Right atrium auricular region (tissue), 2 donors: ENCODE measurements at places on chromosomes 16 and 17.

DNA sequence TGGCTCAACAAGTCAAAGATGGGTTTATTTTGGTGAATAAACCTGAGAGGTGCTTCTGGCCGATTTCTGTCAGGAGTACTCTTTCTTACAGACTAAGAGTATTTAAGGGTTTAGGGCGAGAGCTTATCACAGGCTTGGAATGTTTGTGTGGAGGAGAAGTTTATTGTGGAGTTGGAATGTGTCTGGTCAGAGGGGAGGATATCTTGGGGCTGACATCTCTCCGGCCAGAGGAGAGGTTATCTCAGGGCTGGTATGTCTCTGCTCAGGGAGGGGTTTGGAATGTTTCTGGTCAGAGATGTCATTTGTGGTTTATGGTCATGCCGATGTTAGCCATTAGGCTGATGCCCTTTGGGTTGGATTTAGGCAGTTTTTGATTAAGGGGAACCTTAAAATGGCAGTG, 236.4 kb upstream of the EEF2KMT start:
- no peaks in the 10 kb centered on the region for H3K4me1 ChIP-seq
- no peaks in the 10 kb centered on the region for H3K27me3 ChIP-seq
- no peaks in the 10 kb centered on the region for H3K36me3 ChIP-seq
- no peak for DNase-seq
- no peak overlapping the region for H3K27ac ChIP-seq

DNA sequence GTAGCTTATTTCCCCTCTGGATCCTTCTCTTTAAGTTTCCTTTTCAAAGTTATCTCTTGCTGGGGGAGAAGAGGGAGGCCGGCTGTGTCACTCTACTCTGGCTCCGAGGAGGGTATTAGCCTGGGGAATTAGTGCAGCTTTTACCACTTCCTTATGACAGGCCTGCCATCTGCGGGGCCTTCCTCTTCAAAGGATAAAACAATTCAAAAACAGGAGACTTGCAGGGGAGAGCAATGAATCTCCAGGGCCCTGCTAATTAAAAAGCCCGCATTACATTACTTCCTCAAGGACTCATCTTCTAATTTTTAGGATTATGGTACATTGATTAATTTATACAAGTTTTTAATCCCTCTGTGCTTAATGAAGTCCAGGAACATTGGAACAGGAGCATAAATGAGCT, 190.9 kb upstream of the CDH5 start:
- no peaks in the 10 kb centered on the region for H3K36me3 ChIP-seq
- no peak overlapping the region for H3K27ac ChIP-seq
- no peak for DNase-seq
- no peak overlapping the region for H3K4me3 ChIP-seq
- no peaks in the 10 kb centered on the region for H3K4me1 ChIP-seq
- H3K27me3 ChIP-seq = no peaks in the 10 kb centered on the region

- H3K4me3 ChIP-seq = no peak overlapping the region
- no peaks in the 10 kb centered on the region for H3K36me3 ChIP-seq
- H3K27ac ChIP-seq = no peak overlapping the region
Observed at GRCh38 chr16:68850481-68850880, 7.2 kb downstream of the TANGO6 start.

GRCh38 chr16:22721511-22722100, 92.4 kb upstream of the HS3ST2 start:
- no peak overlapping the region for H3K4me3 ChIP-seq
- no peaks in the 10 kb centered on the region for H3K36me3 ChIP-seq
- no peaks in the 10 kb centered on the region for H3K27me3 ChIP-seq
- no peak for DNase-seq
- H3K4me1 ChIP-seq = no peaks in the 10 kb centered on the region

- H3K4me3 ChIP-seq = peak overlapping the region; percentile 70
- H3K4me1 ChIP-seq = no peaks in the 10 kb centered on the region
- peak overlapping the region; percentile 91 for H3K27ac ChIP-seq
- H3K27me3 ChIP-seq = no peaks in the 10 kb centered on the region
- DNase-seq = no peak
Observed at GRCh38 chr17:28716740-28717577, 709 bp downstream of the RAB34 start.

DNA sequence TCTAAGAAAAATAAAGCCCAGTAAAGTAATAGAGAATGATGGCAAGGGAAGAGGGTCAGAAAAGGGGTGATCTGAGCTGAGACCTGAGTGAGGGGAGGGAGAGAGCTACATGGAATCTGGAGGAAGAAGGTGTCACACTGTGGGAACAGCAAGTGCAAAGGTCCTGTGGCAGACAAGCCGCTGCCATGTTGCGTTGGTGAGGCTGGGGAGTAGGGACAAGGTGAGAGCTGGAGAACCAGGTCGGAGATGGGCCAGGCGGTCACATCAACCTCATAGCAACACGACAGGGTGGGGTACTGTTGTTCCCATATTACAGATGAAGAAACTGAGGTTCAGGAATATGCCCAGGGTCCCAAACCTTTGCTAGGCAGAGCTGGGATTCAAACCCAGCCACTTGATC, 16.6 kb upstream of the CALB2 start:
- H3K36me3 ChIP-seq = no peaks in the 10 kb centered on the region
- H3K27me3 ChIP-seq = no peaks in the 10 kb centered on the region
- no peaks in the 10 kb centered on the region for H3K4me1 ChIP-seq
- H3K27ac ChIP-seq = no peak overlapping the region

DNA sequence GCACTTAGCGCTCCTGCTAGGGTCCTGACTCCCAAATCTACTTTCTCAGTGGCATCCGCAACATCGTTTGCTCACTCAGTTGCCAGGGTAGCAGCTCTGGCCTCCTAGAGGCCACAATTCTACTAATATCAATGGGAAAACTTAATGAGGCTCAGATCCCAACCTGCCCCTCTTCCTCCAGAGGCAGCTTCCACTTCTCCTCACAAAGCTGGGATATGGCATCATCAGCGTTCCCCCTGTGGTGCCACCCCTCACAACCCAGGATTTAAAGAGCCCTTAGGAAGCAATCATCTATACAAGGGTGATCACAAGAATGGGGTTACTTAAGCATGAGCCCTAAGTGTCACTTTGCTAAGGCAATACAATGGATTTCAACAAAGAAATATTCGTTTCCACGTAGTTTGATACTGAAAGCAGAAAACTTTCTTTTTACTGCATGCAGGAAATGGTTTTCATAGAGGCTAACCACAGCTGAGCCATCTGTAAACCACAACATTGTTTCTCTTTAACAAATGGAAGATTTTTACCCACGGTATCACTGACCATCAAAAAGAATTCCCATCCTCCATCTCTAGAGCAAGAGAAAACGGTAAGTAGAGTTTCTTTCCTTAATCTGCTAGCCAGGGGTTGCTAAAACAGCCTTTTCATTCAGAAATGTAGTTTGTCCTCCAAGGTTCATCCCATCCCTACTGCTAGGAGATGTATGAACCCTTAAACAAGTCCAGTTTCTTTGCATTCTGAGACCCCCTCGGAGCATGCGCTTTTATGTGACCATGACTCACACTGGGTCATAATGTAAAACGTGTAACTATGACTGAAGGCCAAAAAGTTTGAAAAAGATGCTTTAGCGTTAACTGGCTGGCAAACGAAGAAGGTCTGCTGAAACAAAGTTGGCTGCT, 68.3 kb upstream of the BCAR1 start:
- no peaks in the 10 kb centered on the region for H3K27me3 ChIP-seq
- peaks cover 19% of the 10 kb centered on the region for H3K4me1 ChIP-seq
- H3K4me3 ChIP-seq = no peak overlapping the region
- DNase-seq = no peak
- no peaks in the 10 kb centered on the region for H3K36me3 ChIP-seq

DNA sequence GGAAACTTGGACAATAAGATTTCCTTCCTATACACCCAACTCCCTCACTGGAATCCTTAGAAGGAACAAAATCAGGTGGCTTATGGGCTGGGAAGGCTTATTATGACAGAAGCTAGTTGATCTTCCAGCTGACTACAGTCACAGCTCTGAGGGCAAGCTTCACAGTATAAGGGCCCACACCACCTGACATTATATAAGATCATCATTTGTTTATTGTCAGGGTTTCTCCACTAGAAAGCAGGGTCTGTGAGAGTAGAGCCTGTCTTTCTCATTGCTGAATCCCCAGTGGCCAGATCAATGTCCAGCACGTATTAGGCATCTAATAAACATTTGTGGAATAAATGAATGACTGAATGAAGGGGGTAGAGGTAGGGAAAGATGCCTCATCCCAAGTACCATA, 57.8 kb upstream of the PHOSPHO1 start:
- no peaks in the 10 kb centered on the region for H3K4me1 ChIP-seq
- no peak overlapping the region for H3K4me3 ChIP-seq
- no peak for DNase-seq
- H3K36me3 ChIP-seq = no peaks in the 10 kb centered on the region
- no peaks in the 10 kb centered on the region for H3K27me3 ChIP-seq

- no peaks in the 10 kb centered on the region for H3K36me3 ChIP-seq
- H3K27me3 ChIP-seq = no peaks in the 10 kb centered on the region
- H3K27ac ChIP-seq = no peak overlapping the region
- no peaks in the 10 kb centered on the region for H3K4me1 ChIP-seq
Observed at GRCh38 chr17:66892246-66892645, 57.3 kb downstream of the CACNG5 start.

DNA sequence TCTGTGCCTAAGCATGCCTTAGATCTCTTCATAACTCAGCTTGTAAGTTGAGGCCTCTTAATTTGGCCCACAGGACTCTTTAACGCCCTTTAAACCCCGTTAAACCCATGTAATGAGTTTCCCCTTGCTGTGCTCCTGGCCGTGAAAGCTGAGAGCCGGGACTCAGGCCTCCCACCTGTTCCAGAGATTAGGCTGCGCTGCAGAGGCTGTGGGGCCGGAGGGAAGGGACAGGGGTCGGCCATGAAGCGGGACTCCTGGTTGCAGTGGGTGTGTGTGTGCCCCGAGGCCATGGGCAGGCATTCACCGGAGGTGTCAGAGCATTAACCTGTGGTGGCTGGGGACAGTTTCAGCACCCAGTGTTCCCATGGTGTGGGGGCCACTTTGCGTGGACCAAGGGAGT, 150.8 kb upstream of the IRX3 start:
- H3K4me3 ChIP-seq = no peak overlapping the region
- no peak for DNase-seq
- no peaks in the 10 kb centered on the region for H3K4me1 ChIP-seq
- H3K27me3 ChIP-seq = no peaks in the 10 kb centered on the region

- no peaks in the 10 kb centered on the region for H3K36me3 ChIP-seq
- H3K4me1 ChIP-seq = peaks cover 15% of the 10 kb centered on the region
- no peaks in the 10 kb centered on the region for H3K27me3 ChIP-seq
- no peak overlapping the region for H3K4me3 ChIP-seq
- no peak overlapping the region for H3K27ac ChIP-seq
Observed at GRCh38 chr17:10073941-10074340, 124.5 kb downstream of the GAS7 start.

- no peak overlapping the region for H3K4me3 ChIP-seq
- DNase-seq = no peak
- H3K36me3 ChIP-seq = no peaks in the 10 kb centered on the region
- H3K27ac ChIP-seq = no peak overlapping the region
- H3K27me3 ChIP-seq = no peaks in the 10 kb centered on the region
Observed at GRCh38 chr17:46810837-46811236, 7.7 kb downstream of the WNT3 start.

GRCh38 chr17:5344914-5345313, 62.8 kb downstream of the RABEP1 start:
- H3K36me3 ChIP-seq = peaks cover 33% of the 10 kb centered on the region
- H3K4me3 ChIP-seq = no peak overlapping the region
- no peak for DNase-seq

- H3K4me1 ChIP-seq = peaks cover 28% of the 10 kb centered on the region
- DNase-seq = no peak
- H3K27ac ChIP-seq = no peak overlapping the region
- H3K27me3 ChIP-seq = no peaks in the 10 kb centered on the region
- no peaks in the 10 kb centered on the region for H3K36me3 ChIP-seq
Observed at GRCh38 chr16:14310519-14310991, 239.4 kb downstream of the MRTFB start.

DNA sequence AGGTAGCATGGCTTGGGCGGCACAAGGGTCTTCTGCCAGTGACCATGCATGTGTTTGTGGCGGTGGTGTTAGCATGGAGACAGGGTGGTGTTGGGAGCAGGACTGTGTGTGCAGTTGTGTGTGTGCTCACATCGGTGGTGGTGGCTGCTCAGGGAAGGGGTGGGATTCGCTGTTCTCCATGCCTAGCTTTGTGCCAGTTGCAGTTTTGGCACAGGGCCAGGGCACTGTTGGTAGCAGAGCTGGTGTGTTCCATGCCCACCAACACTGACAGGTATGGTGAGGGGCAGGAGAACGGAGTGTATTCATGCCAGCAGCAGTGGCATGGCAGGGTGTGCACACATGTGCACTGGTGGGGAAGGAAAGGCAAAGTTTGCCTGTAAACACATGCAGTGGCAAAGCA, 77.3 kb upstream of the TEKT1 start:
- H3K27ac ChIP-seq = no peak overlapping the region
- H3K27me3 ChIP-seq = no peaks in the 10 kb centered on the region
- no peak overlapping the region for H3K4me3 ChIP-seq
- no peaks in the 10 kb centered on the region for H3K4me1 ChIP-seq
- no peaks in the 10 kb centered on the region for H3K36me3 ChIP-seq

- no peaks in the 10 kb centered on the region for H3K27me3 ChIP-seq
- peaks cover 15% of the 10 kb centered on the region for H3K4me1 ChIP-seq
- no peak for DNase-seq
- H3K4me3 ChIP-seq = no peak overlapping the region
- no peaks in the 10 kb centered on the region for H3K36me3 ChIP-seq
- no peak overlapping the region for H3K27ac ChIP-seq
Observed at GRCh38 chr17:35765756-35766488, 5.2 kb downstream of the C17orf50 start.

DNA sequence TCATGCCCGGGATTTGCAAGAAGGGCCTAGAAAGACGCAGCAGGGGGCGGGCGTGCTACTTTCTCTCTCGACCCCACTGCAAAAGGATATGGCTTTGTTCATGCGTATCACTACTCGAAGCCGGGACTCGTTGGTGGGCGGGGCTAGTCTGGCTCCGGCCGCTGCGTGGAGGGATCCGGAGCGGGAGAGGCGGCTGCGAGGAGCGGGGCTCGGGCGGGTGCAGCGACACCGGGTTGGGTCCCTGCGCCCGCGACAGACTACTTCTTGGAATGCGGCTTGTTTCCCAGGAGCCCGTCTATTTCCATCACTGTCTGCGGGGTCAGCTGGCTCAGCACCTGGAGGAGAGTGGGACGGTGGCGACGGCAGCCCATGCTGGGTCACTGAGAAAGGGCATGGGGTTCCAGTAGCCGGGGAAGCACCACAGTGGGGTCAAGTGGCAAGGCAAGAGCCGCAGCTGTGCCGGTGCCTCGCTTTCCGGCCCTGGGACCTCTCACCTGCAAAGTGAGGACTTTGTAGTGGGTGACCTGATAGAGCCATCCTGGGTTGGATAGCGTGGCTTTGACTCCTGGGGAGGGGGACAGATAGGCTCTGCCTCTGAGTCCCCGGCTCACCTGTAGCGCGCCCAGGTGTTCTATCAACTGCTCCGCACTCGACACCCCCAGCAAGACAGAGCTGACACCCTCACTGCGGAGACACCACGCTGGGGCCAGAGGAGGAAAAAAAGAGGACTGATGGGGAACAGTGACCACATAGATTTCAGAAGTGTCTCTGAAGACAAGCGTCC, 6.6 kb downstream of the KCNAB3 start:
- no peaks in the 10 kb centered on the region for H3K4me1 ChIP-seq
- H3K36me3 ChIP-seq = no peaks in the 10 kb centered on the region
- H3K4me3 ChIP-seq = peak overlapping the region; percentile 56
- no peaks in the 10 kb centered on the region for H3K27me3 ChIP-seq

- H3K36me3 ChIP-seq = no peaks in the 10 kb centered on the region
- no peak for DNase-seq
- no peaks in the 10 kb centered on the region for H3K4me1 ChIP-seq
- no peak overlapping the region for H3K4me3 ChIP-seq
Observed at GRCh38 chr16:52488837-52489289, 58.1 kb downstream of the TOX3 start.

- DNase-seq = no peak
- H3K36me3 ChIP-seq = peaks cover 47% of the 10 kb centered on the region
- H3K4me1 ChIP-seq = no peaks in the 10 kb centered on the region
- H3K4me3 ChIP-seq = no peak overlapping the region
- no peaks in the 10 kb centered on the region for H3K27me3 ChIP-seq
Observed at GRCh38 chr16:27762441-27762840, 212.5 kb downstream of the KATNIP start.
